ENCODE measurements at places on chromosomes 5 and 9.
A peak's percentile ranks its signal among the peaks of the same experiment; 100 is the strongest.

DNA sequence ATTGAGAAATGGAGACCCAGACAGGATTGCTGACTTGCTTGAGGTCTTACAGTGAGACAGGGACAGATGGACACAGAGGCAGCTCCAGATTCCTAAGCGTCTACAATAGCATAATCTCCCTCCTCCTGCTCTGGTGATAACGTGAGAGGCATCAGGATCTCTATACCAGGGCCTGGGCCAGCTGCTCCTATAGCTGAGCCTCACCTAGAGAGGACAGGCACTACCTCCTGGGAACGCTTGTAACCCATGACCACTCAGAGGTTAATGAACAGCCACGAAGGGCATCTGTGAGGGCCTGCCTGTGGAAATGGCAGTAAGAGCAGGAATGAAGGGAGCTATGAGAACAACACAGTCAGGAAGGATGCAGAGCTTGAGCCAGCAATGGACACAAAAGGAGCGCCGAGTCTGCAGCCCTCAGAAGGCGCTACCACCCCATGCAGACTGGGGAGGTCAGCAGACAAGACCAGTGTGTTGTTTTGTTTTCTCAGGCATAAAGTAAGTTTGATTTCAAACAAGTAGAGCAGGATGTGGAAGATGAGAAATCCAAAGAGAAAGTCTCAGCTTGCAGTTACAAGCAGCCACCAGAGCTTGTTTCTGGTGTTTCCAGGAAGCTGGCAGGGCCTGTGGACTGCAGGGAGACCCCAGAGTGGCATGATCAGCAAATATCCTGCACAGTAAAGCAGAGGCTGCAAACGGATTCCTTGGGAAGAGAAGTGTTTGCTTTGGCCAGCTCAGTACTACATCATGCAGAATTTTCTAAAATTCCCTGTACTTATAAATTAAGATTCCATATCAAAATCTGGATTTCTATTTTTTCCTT is 17.4 kb downstream of the ANKS6 start:
- no peak for DNase-seq

GRCh38 chr5:143494162-143494561 is 90.7 kb upstream of the NR3C1 start:
- no peak for DNase-seq

DNA sequence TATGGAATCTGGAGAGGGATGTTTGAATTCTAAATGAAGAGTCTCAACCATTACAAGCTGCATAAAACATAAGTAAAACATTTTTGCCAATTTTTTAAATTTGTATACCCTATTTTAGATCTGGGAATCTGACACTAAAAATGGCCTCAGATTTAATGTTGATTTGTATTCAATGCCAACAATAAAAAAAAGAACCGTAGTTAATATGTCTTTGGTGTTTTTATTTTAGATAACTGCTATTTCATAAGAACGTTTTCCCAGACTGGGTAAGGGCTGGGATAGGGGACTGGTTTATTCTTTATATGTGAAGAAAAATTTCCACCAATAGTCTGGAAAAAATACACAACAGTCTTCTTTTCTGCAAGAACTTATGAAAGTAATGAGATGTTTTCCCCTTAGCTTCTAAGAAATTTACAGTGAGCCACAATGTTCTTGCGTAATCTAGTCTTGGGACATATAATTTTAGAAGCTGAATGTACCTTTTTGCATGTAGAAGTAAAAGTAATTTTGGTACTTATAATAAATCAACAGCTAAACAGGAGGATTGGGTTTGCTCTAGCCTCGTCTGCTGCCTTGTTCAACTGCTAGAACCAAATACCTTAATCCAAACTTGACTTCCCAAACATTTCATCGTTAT is 244.6 kb upstream of the EFNA5 start:
- no peak for DNase-seq

DNA sequence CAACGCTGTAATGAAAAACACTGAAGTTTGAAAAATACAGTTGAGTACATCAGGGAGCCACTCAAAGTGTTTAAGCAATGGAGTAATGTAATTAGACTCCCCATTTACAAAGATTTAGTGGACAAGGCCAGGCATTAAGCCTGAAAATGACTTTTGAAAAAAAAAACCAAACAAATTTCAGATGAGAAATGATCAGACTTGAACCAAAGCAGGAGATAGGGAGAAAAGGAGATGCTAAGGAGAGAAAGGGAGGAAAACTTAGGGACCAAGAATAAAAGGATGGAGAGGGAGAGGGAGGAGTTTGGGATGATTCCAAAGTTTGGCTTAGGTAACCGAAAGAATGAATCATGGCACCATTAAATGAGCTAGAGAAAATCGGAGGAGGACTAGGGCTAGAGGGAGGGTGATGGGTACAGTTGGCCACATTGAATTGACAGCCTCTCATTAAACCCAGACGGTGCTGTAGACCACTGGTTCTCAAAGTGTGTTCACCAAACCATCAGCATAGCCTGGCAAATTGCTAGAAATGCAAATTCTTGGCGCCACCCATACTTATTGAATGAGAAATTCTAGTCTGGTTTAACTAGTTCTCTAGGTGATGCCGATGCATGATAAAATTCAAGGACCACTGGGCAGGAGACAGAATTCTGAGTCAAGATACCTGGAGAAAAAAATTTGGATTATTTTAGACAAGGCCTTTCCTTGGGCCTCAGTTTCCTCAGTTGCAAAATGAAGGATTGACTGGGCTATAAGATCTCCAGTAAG is 6.2 kb upstream of the CPEB4 start:
- no peak for DNase-seq

GRCh38 chr9:127223266-127223665 is 41.3 kb upstream of the GARNL3 start:
- DNase-seq, result no peak

DNA sequence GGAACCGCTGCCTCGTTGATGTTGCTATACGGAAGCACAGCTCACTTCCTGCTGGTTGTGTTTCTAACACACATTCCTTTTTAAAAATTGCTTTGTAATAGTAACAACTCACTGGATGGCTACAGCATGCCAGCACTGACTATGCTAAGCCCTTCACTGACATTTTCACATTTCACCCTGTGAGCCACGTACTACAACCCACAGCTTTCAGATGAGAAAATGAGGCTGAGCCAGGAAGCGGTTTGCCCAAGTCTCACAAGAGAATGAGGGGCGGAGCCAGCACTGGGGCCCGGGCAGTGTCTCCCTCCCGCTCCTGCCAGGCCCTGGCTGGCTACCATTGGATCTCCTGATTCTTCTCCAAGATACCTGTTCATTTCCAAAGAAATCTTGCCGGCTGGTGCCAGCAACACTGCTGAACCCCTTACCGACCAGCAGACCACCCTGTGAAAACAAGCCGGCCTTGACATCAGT is 38.3 kb downstream of the FAM78A start:
- peak; percentile 56 for DNase-seq
